Mesenteric fat pad (tissue), 1 donor: ENCODE measurements at places on chromosomes 16 and 17.

DNA sequence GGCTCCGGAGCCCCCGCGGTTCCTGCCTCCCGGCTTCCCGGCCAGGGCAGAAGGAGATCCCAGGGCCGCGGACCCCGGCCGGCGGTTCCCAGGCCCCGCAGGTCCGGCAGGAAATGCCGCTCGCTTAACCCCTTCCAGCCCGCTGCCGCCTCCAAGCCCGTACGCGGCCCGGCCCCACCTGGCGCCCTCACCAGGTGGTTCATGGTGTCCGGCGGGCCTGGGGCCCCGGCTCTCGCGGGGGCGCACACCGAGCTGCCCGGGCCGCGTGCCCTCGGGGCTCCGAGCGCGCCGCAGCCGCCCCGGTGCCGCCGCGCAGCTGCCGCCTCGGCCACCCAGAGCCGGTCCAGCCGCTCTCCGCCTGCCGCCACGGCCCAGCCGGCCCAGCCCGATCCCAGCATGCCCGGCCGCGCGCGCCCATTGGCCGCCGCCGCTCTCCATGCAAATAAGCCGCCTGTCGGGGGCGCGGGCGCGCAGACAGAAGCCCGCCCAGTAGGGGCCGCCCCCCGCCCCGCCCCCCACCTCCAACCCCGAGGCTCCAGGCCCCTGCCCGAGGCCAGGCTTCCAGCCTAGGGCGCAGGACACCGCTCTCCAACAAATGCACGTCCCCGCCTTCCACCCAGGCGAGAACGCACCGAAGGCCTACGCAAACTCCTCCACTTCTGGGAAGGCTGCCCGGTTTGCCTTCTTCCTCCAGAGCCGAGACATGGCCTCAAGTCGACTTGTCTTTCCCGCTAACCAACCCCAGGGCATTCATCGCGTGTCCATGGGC lies at the start of gene BCAR1:
Gene BCAR1 (minus strand): TSS at position 345 of the 769 bp plus-strand sequence. CDS start 142 bp downstream, at position 203.
- no peak for DNase-seq

GRCh38 chr17:77281122-77281903 lies 140.5 kb downstream of the SEC14L1 start:
- DNase-seq, result no peak

- DNase-seq, result no peak
Measured at GRCh38 chr16:77788181-77789084, at the start of gene VAT1L. VAT1L (plus strand) TSS chr16:77788564; CDS start chr16:77788683, 119 bp downstream.

GRCh38 chr16:51542981-51543815 lies 392.1 kb upstream of the SALL1 start:
- no peak for DNase-seq

GRCh38 chr17:30426292-30426691 lies 47.6 kb downstream of the CPD start:
- no peak for DNase-seq

DNA sequence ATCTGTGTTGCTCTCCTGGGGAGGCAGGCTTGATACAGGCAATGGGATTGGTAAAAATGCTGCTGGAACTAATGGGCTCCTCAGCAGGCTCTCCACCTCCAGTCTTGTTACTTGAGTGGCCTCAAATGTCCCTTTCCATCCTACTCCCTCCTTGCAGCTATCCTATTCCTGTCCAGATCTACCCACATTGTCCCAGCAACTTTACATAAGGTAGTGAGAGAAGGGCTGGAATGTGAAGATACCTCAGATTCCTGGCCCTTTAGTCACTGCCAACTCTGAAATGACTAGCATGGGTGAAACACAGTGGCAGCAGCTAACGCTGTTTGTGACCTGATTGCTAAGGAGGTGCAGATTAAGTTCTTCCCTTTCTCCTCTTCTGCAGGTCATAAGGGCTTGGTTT lies 210.1 kb upstream of the HS3ST4 start:
- no peak for DNase-seq

- no peak for DNase-seq
Measured at GRCh38 chr17:11885051-11885450, 112.2 kb downstream of the ZNF18 start.

GRCh38 chr16:22945361-22945760 lies 131.4 kb downstream of the HS3ST2 start:
- DNase-seq, result no peak

DNA sequence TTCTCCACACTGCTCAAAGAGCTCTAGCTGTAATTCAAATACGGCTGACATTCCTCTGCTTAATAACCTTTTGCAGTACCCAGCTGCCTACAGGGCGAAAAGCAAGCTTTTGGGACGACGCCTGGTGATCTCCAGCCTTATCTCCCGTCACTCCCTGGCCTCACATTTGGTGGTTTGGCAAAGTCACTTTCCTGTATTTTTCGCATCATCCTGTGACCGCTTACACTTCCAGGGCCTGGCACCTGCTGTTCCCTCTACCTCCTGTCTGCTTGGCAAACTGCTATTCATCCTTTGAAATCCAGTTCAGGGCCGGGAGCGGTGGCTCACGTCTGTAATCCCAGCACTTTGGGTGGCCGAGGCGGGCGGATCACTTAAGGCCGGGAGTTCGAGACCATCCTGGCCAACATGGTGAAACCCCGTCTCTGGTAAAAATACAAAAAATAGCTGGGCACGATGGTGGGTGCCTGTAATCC lies 2.7 kb upstream of the BHLHA9 start:
- DNase-seq, result no peak

DNA sequence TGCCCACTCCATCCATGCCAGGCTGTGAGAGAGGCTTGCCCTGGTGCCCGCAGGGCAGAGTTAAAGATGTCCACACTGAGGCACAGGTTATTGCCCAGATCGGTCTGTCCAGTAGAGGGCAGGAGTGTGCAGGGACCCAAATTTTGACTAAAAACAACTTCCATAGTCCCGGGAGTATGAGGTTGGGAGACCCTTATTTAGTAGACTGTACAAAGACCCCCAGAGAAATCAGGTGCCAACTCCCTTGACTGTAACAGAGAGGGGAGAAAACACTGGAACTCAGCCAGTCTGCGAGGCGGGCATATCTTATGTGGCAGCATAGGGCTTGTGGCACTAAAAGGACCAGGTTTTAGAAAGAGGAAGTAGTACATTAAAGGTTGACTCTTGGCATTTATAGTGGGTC lies 43.4 kb downstream of the HNF1B start:
- DNase-seq, result no peak

DNA sequence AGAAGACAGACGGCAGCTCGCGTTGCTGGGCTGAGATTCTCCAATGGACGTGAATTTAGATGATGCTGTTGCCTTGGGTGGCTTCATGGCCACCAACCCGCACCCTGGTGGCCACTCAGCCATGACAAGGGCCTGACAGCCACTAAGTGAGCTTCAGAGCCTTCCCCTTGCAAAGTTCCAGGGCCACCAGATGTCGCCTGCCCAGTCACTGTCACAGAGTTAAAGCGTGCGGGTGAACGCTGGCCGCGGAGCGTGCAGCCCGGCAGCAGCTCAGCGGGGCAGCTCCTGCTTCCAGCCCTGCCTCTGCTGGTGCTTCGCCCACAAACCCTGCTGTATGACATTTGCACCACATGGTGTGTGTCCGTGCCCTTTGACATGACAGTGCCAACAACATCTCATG lies 13.3 kb upstream of the KREMEN2 start:
- no peak for DNase-seq

DNA sequence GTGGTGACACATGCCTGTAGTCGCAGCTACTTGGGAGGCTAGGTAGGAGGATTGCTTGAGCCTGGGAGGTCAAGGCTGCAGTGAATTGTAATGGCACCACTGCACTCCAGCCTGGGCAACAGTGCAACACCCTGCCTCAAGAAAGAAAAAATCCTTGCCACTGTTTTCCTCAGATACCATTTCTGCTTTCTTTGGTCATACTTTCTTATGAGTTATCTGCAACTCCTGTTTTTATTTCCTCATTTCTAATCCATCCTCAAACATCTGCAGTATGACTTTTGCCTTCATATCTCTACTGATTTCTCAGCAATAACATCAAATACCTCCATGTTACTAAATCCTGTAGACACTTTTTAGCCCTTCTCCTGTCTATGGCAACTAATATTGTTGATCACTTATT lies 3.1 kb upstream of the AP2B1 start:
- no peak for DNase-seq

- DNase-seq, result no peak
Measured at GRCh38 chr17:4518901-4519300, 20.2 kb downstream of the SPNS2 start.

DNA sequence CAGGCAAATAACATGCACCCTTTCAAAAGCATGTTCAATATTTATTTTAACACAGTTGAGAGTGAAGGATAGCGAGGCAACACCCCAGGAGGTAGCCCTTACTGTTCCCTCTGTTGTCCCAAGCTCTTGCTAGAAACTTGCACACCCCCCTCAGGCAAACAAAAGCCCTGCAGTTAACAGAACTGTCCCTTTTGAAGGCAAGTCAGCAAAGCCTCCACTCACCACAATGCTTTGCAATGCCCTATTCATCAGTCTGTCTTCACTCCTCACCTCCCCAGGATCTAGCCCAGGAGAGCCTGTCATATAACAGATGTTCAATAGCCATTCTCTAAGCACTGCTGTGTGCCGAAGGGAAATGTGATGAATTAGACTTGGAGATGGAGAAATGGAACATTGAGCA lies 3.5 kb upstream of the CNEP1R1 start:
- DNase-seq, result no peak

- no peak for DNase-seq
Measured at GRCh38 chr16:12535535-12536411, 267.9 kb downstream of the CPPED1 start.

- DNase-seq, result no peak
Measured at GRCh38 chr16:4914528-4915225, 22.3 kb downstream of the PPL start.

DNA sequence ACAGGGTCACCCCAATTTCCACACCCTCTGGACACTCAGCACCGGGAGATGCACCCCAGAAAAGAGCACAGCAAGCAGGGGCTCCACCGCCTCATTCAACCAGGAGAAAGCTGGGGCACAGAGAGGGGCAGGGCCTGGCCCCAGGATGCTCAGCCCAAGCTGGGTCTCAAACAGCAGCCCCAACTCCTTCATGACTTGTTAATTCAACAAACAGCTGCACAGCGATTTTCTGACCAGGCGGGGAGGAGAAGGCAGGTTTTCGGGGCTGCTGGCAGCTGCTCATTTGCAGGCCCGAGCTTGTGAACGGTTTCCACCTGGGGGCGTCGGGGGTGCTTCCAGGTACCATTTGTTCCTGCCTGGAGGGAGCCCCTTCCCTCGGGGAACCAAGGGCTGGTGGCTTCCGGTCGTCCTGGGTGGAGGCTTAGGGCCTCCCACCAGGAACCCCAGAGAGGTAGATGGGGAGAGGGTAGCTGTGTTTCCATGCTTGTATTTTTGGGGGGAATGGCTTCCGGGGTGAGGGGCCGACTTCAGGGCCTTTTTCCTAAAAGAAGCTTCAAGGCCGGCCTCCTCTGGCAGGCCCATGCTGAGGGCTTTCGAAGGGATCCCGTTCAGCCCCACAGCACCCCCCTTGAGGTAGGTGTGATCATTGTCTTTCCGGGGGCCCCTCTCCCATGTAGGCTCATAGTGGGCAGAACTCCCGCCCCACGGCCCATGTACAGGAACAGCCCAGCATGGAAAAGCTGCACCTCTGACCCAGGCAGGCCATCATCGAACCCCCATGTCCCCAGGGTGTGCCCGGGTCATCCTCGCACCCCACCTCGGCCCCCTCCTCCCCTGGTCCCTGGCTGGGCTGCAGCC lies 191.6 kb upstream of the GSE1 start:
- no peak for DNase-seq

DNA sequence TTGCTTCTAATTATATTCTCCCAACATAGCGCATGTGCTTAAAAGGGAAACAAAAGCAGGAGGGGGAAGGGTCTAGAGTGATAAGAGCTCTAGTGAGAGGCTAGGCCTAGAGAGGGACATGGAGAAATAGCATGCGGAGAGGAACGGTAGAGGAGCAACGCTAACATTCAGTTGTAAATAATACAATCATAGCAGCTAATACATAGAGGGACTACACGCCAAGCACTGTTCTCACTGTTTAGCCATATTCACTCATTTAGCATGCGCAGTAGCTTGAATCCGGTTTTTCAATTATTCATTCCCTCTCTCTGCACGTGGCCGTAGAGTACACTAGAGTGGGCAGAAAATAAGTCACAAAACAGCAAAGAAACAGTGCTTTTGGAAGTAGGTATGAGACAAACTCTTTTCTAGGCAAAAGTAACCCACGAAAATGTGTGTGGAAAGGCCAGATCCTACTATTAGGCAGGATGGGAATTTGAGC lies 1.7 kb upstream of the ALOX12 start:
- no peak for DNase-seq

DNA sequence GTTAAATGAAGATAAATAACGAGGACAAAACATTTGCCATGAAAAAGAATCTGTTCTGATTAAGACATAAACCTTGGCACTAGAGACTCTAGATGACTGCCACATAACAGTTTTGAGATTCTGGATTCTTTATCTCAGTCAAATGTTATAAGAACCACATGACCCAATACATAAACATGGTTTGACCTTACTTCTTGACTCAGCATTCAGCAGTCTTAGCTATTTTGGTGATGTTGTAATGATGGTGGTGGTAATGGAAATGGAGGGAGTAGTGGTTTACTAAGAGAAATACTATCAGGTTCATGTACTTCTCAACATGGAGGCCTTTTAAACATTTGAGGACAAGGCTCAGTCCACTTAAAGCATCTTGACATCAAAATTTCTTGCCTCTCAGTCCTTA lies 925.4 kb downstream of the CDH11 start:
- no peak for DNase-seq

GRCh38 chr17:72617557-72617956 lies 474.9 kb downstream of the SLC39A11 start:
- no peak for DNase-seq

DNA sequence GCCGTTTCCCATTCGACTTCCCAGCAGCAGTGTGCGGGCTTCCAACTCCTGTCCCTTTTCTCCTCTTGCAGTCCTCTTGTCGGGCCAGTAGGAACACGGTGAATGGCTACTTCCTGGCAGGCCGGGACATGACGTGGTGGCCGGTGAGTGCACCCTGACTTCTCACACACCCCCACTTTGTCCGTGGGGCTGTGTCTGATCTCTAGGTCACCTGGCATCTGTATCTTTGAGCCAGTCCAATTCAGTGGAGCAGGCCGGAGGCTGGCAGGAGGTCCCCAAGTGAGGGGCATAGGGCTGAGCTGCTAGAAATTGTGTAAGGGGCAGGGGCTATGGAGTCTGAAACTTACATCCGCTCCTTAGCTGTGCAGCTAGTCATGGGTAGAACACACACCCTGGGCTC lies 6.6 kb downstream of the SLC5A10 start:
- DNase-seq, result no peak

DNA sequence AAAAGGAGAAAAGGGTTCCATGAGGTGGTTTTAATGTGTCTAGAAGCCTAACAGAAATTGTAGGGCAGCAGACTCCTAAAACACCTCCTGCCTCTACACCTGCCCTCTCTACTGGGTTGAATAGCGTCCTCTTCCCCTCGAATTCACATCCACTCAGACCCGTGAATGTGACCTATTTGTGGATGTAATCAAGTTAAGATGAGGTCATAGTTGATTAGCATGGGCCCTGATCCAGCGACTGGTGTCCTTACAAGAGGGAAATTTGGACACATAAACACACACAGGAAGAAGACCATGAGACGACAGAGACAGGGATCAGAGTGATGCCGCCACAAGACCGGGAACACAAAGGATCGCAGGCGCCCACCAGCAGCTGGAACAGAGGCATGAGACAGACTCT lies 13.5 kb downstream of the CD300LF start:
- no peak for DNase-seq
